ENCODE measurements at places on chromosomes 13 and 19. TPM values are rescaled to one million over a fixed set of nuclear protein-coding genes. Genes with fewer than 3 reads are reported as not detected.

SLITRK6 gene
- total RNA-seq, result 0.18 TPM

OR7A5 gene
- not detected for total RNA-seq

HSD17B14 gene
- total RNA-seq, result 3.6 TPM

TLE6 gene
- total RNA-seq, result 0.18 TPM

SULT2B1 gene
- total RNA-seq, result not detected

ATP12A gene
- total RNA-seq, result not detected

MAMSTR gene
- total RNA-seq, result 8.0 TPM

CFAP97D2 gene
- not detected for total RNA-seq

PGLYRP2 gene
- not detected for total RNA-seq

KLHL1 gene
- not detected for total RNA-seq

AP1M2 gene
- total RNA-seq, result not detected

RAP2A gene
- 29.0 TPM for total RNA-seq

COL4A1 gene
- 43.7 TPM for total RNA-seq

AKAP11 gene
- 36.5 TPM for total RNA-seq

ZNF729 gene
- total RNA-seq, result not detected

ERCC2 gene
- 34.8 TPM for total RNA-seq

WDR87 gene
- not detected for total RNA-seq

STOML3 gene
- total RNA-seq, result not detected

CACTIN gene
- 15.7 TPM for total RNA-seq

IQCN gene
- total RNA-seq, result 4.4 TPM

ALKBH6 gene
- 15.5 TPM for total RNA-seq

FUT6 gene
- not detected for total RNA-seq

METTL21C gene
- total RNA-seq, result 1.8 TPM

IGFL4 gene
- total RNA-seq, result 0.74 TPM

AXL gene
- total RNA-seq, result 305 TPM

CCNA1 gene
- 0.09 TPM for total RNA-seq

CPB2 gene
- not detected for total RNA-seq

GGN gene
- total RNA-seq, result not detected

CASP14 gene
- total RNA-seq, result not detected

LRRC4B gene
- total RNA-seq, result not detected

ZSCAN18 gene
- total RNA-seq, result 50.7 TPM
